Stimulated activated CD4-positive, alpha-beta T cell treated with anti-CD3 and anti-CD28 coated beads, TNF-alpha, amount 100 ng/mL, for 1 hour (primary cell): ENCODE measurements at places on chromosomes 5 and 9.

DNA sequence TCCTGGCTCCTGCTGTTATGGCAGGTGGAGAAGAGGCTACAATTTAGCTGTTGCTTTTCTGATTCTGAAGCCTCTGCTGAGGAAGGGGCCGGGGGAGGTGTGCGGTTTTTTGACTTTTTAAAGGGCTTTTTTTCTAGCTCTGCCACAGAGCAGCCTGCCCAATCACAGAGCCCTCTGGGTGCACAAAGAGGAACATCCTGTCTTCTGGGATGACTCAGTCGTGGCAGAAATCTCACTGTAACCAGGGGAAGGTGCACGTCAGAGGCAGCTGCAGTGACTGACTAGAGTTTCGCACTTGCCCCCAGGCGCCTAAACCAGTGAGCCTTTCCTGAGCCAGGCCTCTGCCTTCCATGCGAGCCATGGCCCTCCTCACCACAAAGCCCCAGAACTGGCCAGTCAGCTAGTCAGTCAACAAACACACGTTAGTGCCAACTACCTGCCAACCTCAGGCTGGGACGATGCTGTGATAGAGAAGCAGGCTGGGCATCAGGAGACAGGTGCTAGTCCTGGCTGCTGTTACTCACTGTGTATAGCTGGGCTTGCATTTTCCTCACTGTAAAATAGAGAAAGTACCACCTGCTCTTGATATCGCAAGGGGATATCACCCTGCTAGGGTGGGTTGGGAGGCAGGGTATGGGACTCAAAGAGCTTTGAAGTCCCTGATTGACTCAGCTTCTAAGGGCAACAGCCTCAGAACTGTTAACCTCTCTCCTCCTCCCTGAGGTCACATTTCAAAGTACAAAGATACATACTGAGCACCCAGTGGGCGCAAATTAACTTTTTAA, 2.2 kb downstream of the AKNA start:
- peak; percentile 73 for DNase-seq

DNA sequence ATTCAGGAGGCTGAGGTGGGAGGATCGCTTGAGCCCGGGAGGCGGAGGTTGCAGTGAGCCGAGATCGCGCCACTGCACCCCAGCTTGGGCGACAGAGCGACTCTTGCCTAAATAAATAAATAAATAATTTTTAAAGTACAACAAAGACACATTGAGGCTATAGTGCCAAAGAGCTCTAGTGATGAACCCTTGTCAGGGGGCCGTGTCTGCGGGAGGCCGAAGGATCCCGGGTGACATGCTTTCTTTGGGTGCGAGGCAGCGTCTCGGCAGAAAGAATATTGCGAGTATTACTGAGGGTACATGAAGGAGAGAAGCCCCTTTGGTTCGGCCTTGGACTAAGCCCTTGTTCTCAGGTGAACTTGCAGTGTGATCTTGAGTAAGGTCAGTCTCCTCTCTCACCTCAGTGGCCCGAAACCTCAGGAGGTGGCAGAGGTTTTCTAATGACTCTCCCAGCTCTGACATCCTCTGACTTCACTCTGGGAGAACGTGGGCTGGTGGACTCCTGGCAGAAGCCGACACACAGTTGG, 397 bp upstream of the RECK start:
- DNase-seq, result no peak

GRCh38 chr9:96519787-96520186, 69.8 kb downstream of the HABP4 start:
- DNase-seq, result no peak

GRCh38 chr5:159734366-159734765, 181.9 kb upstream of the ADRA1B start:
- no peak for DNase-seq

- no peak for DNase-seq
Measured at GRCh38 chr5:91329283-91329682, 53.8 kb downstream of the ARRDC3 start.

DNA sequence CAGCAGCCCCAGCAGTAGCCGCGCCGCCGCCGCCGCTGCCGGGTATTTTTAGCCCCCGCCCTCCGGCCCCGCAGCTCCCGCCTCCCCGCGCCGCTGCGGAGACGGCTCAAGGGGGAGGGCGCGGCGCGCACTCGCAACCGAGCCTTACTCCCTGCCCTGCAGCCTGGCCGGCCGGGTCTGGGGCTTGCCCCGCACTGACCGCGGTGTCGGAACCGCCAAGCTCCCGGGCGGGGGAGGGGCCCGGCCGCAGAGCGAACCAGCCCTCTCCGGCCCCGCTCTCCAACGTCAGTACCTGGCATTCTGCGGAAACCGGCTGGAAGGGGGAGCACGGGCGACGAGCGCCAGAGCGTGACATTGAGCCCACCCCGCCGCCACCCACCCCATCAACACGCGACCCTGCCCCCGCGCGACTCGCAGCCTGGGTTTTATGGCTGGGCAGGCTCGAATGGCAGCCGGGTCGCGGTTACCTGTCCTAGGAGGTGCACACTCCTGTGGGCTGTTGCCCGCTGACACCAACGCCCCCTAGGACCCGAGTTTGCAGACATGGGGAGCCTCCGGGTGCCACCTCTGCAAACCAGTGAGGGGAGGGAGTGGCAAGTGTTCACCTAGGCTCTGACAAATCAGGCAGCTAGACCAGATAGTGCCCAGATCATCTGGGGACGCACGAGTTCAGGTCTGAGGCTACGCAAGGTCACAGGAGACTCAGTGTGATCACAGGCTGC, at the start of gene ACSL6:
Gene ACSL6 (minus strand): TSS at position 37 of the 722 bp plus-strand sequence. CDS start 105 bp downstream, outside the sequence.
- DNase-seq, result no peak

DNA sequence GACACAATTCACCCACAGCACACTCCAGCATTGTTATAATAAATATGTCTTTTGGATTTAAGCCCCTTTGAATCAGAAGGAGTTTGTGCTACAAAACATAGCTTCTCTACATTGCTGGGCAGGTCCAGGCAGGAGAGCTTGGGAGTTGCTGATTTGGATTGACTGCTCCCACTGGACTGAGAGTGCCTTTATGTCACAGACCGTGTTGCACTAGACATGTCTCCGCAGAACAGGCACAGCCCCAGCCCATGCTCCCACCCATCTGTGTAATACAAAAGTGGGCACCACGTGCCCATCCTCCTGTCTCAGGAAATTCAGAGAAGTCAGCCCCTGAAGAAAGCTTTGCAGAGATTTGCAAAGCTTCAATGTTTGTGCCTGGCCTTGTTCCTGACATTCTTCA, 117.1 kb downstream of the MED10 start:
- DNase-seq, result no peak

GRCh38 chr9:110330484-110331105, 7.1 kb downstream of the TXNDC8 start:
- DNase-seq, result no peak

- no peak for DNase-seq
Measured at GRCh38 chr5:80254767-80255430, 949 bp downstream of the SERINC5 start.

DNA sequence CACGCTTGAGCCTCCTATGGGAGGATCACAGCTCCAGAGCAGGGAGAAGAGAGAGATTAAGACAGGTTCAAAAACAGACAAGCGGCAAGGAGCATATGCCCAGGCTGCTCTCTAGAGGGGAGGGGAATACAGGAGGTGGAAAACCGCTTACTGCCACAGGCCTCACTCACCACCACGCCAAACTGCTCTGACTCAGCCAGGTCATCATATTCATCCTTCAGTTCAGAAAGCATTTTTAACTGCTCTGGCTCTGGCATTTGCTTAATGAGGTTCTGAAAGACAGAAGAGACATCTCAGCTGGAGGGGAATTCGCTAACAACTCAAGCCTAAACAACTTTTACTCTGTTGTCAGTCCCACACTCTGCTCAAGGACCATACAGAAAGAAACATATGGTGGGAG, 40.1 kb downstream of the PCDHGC5 start:
- no peak for DNase-seq

GRCh38 chr9:35490155-35490909, 421 bp downstream of the RUSC2 start:
- no peak for DNase-seq

DNA sequence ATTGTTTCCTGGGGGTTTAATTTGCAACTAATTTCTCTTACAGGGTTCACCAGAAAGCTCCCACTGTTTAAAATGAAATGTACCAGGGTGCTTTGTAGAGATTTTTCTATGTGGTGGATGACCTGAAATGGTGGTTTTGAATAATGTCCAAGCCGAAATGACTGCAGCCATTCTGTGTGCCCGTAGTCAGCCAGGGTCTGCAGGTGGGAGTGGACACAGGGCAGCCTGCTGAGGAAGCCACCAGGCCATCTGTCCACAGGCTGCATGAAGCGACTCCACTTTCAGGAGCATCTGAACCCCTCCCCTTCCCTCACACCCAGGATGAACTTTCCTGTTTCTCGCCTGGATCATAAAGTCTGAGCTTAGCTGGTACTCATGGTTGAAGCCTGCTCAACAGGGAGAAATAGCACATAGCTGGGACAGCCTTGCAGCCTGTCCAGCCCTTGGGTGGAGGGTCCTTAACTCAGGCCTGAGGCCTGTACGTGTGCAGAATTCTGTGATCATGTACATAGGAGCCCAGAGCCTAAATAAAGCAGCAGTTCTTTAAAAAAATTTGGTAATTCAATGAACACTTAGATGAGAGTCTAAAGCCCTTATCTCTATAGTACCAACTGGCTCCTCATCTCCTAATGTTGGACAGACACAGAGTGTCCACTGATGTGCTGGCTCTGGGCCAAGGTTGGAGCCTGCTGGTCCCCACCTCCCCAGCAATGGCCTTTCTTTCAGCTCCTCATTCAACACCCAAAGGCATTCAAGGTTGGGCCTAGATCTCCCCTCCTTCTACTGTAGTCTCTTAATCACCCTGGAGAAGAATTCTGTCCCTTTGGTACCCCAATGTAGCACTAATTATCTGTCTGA, 72.8 kb downstream of the SHB start:
- DNase-seq, result no peak

GRCh38 chr5:76175051-76175666, 92.0 kb downstream of the SV2C start:
- peak; percentile 13 for DNase-seq

DNA sequence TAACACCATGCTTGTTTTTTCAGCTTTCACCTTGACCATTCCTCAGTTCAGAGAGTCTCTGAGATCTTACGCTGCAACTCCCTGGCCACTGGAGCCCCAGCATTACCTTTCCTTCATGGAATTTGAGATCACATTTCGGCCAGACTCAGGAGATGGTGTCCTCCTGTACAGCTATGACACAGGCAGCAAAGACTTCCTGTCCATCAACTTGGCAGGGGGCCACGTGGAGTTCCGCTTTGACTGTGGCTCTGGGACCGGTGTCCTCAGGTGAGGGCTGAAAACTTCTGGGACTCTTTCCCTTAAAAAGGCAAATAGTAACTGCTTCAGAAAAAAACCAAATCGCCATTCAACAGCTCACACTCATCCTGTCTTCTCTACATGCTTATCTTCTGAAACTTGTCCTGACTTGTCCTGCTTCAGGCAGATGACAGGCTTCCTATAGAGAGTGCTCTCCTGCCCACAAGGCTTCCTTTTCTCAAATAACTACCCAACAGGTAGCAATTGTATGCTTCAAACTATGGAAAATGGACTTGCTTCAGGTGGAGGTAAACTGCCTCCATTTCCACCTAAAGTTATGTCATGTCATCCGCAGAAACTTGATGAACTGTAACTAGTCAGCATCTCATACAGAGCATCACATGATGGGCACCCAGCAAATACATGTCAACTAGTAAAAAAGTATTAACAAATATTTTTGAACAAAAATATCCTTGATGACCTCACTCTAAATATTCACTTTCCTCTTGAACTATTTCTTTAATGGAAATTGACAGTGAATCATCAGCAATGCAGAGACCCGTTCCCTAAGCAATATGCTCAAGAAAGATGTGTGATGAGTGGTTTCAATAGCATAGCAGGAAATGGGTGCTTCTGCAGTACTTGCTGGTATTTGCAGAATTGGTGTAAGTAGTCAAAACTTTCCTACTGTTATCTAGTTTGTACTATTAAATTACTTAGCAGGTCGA, 129.2 kb downstream of the LIFR start:
- no peak for DNase-seq

- no peak for DNase-seq
Measured at GRCh38 chr9:79312686-79313421, 258.9 kb upstream of the TLE4 start.

DNA sequence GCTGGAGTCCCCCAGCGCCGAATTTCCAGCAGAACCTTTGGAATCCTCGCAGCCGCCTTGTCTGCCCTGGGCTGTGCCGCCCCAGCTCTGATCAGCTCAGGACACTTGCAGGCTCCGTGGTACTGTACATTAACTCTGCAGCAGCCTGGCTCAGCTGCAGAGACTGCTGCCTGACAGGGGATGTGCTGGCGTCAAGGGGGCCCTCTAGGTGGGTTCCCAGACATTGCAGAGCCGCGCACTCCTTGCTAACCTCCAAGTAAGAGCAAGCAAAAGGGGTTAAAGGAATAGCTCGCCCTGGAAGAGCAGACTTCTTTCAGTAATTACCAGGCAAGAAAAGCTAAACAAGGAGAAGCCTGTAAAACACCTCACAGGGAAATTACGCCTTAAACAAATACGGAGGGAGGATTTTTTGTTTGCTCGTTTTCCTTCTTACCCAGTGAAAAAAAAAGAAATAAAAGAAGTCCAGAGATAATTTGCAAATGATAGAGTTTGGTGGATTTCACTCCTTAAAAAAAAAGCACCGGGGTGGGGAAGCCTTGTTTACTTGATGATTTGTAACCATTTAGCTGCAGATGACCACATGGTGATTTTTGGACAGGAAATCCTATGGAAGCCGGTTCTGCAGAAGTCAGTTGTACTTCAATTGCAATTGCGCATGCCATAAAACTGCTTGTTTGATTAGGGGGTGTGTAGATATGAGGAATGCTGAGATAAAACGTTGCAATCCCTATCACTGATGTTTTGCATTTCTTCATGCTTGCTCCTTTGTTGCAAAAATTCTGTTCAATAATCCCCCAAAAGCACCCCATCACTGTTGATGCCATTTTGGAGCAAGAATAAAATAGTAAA, 305.8 kb downstream of the PDE4D start:
- no peak for DNase-seq

GRCh38 chr5:149195337-149195887, 54.1 kb downstream of the ABLIM3 start:
- DNase-seq, result no peak

DNA sequence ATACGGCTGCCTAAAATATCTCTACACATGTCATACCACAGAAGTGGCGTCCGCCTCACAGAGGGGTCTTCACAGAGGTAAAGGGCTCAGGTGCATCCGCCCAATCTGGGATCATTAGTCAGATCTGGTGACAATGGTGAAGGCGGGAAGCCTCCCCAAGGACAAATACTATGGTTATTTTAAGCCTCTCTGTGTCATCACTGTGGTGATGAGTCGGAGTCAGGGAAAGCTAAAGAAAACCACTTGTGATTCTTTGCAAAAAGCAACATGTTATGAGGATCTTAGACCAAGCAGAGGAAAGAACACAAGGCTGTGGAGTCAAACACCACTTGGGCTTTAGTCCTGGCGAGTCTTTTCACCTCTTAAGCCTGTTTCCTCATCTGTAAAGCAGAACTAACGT, 190.4 kb downstream of the DRD1 start:
- DNase-seq, result no peak

- no peak for DNase-seq
Measured at GRCh38 chr9:18390393-18390792, 83.6 kb upstream of the ADAMTSL1 start.

GRCh38 chr9:95874303-95874988, 1.0 kb upstream of the ERCC6L2 start:
- DNase-seq, result no peak
